Fibroblast of the aortic adventitia (primary cell): ENCODE measurements at places on chromosomes 12 and 14.

DNA sequence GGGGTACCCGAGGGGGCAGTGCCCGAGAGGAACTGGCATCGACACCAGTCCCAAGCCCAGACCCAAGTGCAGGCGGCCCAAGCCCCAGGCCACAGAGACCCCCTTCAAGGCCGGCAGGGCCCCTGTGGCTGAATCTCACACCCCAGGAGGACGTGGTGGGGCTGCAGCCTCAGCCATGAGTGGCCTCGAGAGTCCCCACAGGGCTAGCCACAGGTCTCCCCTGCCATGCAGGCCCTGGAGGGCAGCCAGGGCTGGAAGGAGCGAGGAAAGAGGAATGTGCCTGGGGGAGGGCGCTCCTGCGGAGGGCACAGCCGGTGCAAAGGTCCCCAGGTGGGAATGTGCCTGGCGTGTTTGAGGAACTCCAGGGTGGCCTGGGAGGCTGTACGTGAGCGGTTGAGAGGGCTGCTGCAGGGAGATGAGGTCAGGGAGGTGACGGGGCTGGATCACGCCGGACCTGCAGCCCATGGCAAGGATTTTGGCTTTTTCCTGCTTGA is 86.1 kb downstream of the NCOR2 start:
- no peak for DNase-seq

- no peak for DNase-seq
Observed at GRCh38 chr14:52607061-52607460, 54.4 kb downstream of the GPR137C start.

GRCh38 chr14:92513204-92513965 is at the start of gene RIN3:
TSS of gene RIN3 (plus strand) at chr14:92513781. CDS start at chr14:92513933, 152 bp downstream.
- peak; percentile 59 for DNase-seq

DNA sequence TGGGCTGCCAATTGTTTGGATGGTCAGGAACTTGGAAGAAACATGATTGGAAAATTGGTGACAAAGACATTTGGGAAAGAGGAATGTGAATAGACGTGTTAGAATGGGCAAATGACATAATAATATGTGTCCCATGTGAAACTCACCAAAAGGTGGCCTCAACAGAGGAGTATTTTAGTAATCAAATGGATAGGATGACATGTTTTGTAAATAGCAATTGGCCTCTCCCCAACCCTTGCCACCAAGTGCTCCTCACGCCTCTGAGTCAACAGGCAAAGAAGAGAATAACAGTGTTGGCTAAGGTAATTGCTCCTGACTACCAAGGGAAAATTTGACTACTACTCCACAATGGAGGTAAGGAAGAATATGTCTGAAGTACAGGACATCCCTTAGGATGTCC is 81.4 kb downstream of the ATXN7L3B start:
- DNase-seq = no peak

DNA sequence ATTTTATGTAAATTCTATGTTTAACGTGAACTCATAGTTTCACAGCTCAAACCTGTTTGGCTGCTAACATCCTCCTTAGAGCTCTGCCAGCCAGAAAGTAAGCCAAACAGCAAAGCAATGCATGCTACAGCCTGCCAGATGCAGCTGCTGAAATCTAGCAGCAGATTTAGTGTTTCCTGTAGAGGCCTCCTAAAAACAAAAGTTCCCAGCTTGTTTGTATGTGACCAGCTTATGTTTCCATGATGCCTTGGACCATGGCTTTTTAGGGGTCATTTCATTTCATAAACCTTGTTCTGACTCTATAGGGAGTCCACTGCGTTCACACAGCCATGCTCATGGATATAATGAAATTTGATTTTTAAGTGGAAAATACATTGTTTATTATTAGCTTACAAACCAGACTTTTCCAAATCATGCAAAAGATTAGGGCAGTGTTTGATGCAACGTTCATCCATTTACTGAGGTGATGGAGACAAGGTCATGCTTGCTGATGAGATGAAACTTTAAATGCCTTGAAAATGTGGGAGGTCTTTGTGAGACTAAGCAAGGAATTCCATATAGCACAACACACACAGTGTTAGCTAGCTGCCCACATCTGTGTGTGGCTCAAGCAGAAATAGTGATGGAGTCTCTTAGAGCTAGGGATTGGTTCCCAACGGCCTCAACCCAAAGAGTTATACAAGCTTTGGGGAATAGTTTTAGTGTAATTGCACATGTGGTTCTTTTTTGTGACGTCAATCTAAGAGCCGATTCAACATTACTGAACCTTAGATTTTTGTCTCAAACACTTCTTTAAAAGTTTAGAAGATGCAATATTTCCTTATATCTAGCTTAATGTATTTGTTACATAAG is 157.5 kb upstream of the LRIG3 start:
- DNase-seq = peak; percentile 66

DNA sequence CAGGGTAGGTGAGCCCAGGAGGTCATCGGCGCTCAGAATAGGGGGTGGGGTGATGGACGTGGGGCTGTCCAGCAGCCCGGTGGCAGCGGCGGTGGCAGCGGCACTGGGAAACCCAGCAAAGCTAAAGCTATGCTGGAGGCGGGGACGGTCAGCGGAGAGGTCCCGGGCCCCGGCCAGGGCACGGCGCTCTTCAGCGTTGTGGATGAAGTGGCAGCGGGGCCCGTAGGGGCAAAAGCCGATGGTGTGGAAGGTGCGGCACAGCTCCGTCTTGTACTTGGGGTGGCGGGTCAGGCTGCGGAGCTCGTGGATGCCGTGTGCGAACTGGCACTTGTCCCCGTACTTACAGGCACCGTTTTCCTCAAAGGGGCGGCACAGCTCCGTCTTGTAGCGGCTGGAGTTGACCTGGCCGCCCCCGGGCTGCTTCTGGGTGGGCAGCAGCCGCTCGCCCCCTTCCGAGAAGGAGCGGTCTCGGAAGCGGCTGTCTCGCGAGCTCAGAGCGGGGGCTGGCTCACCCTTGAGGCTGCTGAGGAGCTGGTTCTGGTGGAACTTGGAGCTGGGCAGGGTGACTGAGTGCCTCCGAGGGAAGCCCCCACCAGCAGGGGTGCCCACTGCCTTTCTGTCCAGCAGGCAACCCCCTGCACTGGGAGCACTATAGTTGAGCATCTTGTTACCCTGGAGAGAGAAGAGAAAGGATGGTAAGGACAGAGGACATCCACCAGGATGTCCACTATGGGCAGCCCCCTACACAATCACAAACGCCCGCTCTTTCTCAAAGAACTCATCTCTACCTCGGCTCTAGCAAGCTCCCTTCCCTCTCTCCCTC is 2.8 kb downstream of the ZFP36L1 start:
- DNase-seq = peak; percentile 48

DNA sequence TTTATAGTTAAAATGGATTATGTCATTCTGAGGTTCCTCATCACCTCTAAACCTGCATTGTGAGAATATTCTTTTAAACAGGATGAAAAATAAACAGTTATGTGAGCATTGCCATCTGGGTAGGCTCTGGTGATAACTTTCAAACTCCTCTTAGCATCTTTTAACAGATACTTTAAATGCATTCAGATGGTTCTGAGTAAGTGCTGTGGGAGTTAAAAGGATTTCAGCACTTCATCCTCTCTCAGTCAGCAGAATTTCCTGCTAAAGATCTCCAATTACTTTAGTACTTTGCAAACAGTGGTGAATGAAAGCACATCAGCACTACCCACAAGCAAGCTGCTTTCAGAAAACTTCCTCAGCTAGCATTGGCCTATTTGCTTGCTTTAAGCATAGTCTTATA is 59.3 kb upstream of the TMTC1 start:
- DNase-seq = no peak

DNA sequence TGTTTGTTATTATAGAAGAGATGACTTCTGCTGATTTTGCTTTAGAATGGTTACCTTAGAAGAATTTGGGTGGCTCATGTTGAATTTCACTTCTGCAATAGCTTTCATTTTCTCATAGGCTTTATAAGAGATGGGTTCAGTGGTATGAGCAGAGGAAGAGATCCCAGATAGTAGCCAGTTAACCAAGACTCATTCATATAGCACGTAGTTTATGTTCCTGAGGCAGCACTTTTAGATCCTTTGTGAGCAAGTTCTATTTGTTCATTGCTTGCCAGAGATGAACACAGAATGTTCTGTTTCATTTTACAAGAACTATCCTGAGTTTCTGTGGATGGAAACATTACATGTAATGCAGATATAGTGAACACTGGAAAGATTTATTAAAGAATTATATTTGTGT is 32.2 kb downstream of the RAB21 start:
- no peak for DNase-seq

- DNase-seq = peak; percentile 66
Observed at GRCh38 chr12:39931857-39932256, 174.0 kb downstream of the SLC2A13 start.
